ENCODE measurements at places on chromosomes 7 and 10.

DNA sequence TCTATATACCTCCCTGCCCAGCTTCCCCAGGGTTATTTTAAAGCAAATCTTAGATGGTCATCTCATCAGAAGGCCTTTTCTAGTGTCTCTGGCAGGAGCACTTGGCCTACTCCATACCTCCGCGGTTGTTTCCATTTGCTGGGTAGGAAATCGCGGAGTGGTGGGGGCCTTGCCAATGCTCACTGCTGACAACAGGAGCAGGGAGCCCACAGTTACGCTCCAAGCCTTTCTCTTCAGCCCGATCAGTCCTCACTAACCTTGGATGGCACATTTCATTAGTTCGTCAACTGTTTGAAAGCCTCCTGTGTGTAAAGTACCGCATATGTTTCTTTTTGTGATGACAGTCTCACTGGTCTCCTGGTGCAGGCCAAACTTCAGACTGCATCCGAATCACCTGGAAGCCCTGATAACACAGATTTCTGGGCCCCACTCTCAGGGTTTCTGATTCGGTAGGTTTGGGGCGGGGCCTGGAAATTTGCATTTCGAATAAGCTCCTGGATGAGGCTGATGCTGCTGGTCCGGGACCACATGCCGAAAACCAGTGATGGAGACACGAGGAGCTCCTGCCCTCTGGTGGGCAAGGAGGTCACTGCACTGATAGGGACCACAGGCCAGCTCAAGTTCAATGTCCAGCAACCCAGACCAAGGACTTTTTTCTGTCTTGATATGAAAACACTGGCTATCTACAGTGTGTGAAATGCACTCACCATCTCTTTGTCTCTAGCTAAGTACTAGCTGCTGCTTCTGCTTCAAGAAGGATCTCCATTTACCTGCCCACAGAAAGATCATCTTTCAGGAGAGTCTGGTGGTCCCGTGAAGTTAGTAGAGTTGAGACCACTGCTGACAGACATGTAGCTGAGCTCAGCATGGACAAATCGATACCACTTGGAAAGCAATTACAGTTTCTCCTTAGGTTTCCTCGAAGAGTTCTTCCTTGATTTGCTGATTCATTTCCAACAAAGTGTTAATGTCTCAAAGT lies 14.0 kb downstream of the LRGUK start:
- peak; percentile 45 for DNase-seq

DNA sequence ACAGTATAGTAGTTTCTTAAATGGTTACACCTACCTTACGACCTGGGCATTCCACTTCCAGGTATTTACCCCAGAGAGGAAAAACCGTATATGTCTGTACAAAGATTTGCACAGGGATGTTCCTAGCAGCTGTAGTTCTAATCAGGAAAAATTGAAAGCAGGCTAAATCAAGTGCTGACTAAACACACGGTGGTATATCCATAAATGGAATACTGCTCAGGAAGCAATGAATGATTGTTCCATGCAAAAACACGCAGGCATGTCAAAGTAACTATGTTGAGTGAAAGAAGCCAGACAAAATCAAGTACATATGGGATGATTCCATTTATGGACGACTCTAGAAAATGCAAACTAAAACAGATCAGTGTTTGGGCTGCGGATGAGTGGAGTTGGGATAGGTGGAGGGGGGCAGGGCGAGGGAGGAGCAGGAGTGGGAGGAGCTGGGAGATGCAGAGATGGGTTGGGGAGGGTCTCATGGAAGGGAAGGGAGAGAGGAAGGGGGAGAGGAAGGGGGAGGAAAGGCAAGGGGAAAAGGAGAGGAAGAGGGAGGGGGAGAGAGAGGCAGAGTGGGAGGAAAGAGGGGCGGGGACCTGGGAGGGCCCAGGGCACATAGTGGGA lies 484 bp upstream of the MSRB2 start:
- DNase-seq, result no peak

DNA sequence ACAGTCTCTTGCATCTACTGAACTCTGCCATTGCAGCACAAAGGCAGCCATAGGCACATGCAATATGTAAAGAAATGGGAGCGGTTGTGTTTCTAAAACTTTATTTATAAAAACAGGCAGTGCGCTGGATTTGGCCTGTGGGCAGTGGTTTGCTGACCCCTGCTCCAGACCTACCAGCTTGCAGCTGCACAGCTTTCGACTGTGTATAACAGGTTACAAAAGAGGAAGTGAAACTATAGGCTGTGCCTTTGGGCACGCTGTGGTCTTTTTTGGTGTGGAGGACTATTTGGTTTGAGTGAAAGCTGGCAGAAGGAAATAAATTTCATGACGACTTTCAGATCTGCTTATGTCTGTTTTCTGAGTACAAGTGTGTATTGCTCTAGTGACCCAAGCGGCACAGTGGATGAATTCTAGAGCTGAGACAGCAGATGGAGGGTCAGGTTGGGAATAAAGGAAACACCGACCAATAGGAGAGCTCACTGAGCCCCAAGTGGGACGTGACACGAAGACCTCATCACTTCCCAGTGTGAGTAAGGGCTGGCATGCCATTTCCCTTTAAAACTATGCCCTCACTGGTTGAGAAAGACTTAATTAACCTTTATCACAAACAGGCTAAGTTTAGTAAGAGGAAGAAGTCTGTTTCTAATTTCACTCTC lies 152.7 kb downstream of the ANK3 start:
- DNase-seq, result no peak

DNA sequence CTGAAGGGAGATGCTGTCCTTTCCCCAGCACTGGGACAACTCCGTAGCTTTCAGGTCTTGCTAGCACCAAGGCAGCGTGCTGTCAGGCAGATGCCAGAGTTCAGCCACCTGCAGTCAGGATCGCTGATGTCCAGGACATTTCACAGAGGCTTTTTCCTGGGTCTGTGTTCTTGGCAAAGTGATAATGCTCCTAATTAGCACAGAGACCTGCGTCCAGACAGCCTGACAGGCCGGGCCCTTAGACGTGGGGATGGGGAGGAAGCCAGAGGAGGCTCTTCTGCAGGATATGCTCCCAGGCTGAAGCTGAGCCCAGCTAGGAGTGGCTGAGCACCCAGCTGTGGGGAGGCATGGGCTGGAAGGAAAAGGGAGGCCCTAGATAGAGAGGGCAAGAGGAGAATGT lies 82.5 kb upstream of the TBX20 start:
- DNase-seq, result no peak

GRCh38 chr10:86170255-86171108 lies 196.1 kb downstream of the GRID1 start:
- no peak for DNase-seq

GRCh38 chr10:113049881-113050280 lies 99.8 kb downstream of the TCF7L2 start:
- no peak for DNase-seq

- DNase-seq, result no peak
Measured at GRCh38 chr7:4202154-4202736, 479.9 kb upstream of the FOXK1 start.

DNA sequence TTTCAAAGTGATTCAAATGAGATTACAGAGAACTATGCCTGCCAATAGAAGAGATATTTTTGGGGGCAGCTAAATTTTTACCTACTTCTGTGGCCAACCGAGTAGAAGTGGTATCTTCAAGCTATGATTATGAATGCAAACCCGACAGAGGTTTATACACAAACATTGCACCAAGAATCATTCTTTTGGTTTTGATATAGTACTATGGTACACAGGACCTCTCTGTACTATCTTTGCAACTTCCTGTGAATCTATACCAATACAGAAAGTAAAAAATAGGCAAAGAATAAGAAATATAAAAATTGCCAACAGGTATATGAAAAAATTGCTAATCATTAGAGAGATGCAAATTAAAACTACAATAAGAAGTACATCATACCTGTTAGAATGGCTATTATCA lies 103.2 kb upstream of the VIPR2 start:
- DNase-seq, result no peak

GRCh38 chr10:99524050-99524666 lies 8.6 kb upstream of the NKX2-3 start:
- DNase-seq, result no peak

GRCh38 chr10:99406149-99406548 lies 24.3 kb downstream of the GOT1 start:
- no peak for DNase-seq

GRCh38 chr10:21508706-21509331 lies 16.7 kb downstream of the SKIDA1 start:
- DNase-seq, result no peak

DNA sequence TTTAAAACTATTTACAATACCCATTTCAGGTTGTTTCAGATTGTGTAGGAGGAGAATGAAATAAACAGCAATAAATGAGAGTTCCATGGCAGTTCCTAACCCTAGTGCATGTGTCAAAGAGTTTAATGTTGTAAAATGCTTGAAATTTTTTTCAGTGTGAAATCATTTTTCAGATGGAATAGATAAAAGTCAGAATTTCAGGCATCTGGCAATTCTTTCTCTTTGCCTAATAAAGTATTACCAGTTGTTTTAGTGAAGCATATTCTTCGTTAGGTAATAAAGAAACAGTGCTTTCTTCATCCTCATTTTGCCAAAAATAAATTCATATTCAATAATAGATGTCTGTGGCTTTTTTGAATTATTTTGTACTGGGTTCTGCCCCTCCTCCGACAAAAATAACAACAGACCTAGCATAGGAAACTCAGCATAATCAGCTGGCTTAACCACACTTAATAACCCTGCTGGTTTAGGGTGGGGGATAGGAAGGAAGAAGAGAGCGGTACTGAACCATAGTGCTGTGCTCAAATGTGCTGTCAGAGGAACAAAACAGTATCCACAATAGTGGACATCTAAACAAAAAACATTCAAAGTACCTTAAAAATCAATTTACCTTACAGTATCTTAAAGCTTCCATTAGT lies 39.1 kb downstream of the MINDY3 start:
- no peak for DNase-seq

DNA sequence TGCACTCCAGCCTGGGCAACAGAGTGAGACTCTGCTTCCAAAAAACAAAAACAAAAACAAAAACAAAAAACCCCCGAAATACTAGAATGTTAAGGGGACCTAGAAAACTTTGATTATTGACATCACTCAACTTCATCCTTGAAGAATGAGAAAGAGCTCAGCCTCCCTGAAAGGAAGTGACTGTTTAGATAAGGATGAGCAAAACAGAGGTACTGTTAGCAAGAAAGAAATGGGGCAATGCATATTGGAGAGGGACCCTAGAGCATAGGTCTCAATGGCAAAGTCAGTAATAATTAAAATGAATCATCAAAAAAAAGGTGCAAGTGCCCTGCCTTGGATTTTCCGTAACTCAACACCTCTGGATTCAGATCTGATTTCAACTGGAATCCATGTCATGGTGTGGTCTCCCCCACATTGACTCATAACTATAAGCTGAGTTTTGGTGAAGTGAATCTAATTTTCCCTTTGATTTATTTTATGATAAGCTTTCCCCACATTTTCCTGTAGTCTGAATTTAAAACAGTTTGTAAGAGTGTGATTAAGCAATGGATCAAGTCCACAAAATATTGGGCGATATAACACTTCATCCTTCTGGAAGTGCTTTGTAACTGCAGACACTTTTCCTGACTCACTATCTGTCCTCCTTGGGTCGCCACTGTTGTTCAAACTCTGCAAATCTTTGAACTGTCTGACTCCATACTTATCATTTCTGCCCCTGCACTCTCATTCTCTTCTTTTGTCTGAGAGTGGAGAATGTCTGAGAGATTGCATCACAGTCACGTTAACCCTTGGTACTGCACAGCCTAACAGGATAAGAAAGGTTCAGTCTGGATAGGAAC lies 224.8 kb upstream of the LYZL1 start:
- peak; percentile 25 for DNase-seq
